Activated CD4-positive, alpha-beta T cell treated with anti-CD3 and anti-CD28 coated beads, Interleukin-2, amount 50 U/mL, for 24 hours (primary cell): ENCODE measurements at places on chromosomes 11 and 22.
A peak's percentile ranks its signal among the peaks of the same experiment; 100 is the strongest.

- no peak for DNase-seq
Measured at GRCh38 chr11:129731316-129731715, 84.3 kb upstream of the TMEM45B start.

- DNase-seq = no peak
Measured at GRCh38 chr11:46693597-46694012, 6.8 kb downstream of the ARHGAP1 start.

DNA sequence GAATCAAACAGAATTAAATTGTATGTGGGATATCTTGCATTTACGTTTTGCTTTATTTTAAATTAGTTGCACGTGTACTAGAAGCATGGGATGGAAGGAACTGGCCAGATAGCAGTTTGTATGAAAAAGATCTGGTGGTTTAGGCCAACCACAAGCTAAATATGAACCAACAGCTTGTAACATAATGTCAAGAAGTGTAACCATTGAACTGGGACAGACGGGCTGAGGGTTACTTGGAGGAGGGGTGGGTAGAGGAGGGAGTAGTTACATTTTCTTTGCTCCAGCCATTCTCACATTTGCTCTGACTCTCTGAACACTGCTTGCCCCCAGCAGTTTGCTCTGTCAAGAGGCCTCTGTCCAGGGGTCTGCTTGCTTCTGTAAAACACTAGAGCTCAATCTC lies 31.7 kb upstream of the CXCR5 start:
- no peak for DNase-seq

- no peak for DNase-seq
Measured at GRCh38 chr22:44859641-44860040, 107.3 kb downstream of the ARHGAP8 start.

- no peak for DNase-seq
Measured at GRCh38 chr22:28647216-28647615, 32.4 kb downstream of the TTC28 start.

DNA sequence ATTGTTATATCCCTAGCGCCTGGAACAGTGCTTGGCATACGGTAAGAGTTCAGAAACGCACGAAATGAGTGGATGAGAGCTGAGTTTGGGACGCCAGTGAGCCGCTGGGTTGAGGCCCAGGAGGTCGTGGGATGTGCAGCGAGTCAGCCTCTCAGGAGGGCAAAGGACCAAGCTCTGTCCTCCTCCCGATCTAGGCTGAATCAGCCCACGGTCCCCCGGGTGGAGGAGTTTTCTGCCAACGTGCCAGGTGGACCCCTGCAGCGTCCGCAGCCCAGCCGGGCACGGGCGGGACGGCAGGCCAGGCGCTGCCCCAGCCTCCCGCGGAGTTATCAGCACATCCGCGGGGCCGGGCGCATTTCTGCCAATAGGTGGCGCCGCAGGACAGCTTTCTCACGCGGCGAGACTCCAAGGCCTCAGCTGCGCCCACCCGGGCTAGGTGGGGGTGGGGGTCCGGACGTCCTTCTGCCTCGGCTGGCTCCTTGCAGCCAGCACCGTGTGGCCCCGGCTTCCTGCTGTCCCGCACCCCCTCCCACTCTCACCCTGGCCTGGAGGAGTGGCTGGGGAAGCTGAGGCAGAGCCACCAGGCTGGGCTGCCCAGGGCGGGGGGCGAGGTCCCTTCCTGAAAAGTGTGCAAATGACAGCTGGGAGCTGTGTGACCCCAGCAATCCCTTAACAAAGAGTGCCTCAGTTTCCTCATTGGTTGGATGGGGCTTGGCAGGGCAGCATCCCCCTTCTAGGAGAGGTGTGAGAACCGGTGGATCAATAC lies 2.2 kb upstream of the RPS19BP1 start:
- DNase-seq = peak; percentile 80

- no peak for DNase-seq
Measured at GRCh38 chr11:87076260-87076783, 38.6 kb downstream of the TMEM135 start.

DNA sequence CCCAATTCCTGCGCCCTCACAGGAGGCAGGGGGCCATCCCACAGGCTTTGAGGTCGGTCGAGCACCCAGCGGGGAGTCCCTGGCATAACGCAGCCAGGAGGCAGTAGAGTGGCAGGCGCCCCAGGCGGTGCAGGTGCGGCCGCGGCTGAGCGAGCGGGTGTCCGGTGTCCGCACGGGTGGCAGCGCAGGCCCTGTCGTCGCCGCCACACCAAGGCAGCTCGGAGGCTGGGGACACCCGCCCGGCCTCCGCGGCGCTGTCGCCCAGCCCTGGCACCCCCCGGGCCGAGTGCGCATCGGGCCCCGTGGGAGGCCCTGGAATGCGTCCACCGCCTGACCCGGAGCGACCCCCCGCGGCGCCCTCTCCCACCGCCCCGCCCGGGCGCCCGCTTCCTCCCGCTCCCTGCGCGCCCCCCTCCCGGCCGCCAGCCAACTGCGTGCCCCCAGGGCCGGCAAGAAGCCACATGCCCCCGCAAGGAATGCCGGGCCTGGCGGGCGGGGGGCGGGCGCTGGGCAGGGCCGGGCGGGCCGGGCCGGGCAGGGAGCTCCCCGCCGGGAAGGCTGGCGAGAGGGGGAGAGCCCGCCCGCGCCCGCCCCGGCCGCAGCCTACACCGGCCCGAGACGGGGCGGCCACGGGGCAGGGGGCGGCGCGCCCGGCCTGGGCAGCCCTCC lies 33.9 kb downstream of the PRDM11 start:
- no peak for DNase-seq

DNA sequence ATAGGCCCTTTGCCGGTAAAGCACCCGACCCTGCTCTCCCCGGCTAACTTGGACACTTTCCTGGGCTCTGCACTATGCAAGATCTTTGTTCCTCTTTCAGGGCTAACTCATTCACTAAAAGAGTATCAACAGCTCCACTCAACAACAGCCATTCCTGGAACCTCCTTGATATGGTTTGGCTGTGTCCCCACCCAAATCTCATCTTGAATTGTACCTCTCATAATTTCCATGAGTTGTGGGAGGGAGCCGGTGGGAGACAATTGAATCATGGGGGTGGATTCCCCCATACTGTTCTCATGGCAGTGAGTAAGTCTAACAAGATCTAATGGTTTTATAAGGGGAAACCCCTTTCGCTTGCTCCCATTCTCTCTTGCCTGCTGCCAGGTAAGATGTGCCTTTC lies 330.0 kb downstream of the TENM4 start:
- no peak for DNase-seq

- DNase-seq = no peak
Measured at GRCh38 chr11:70879601-70880285, 372.6 kb downstream of the SHANK2 start.

DNA sequence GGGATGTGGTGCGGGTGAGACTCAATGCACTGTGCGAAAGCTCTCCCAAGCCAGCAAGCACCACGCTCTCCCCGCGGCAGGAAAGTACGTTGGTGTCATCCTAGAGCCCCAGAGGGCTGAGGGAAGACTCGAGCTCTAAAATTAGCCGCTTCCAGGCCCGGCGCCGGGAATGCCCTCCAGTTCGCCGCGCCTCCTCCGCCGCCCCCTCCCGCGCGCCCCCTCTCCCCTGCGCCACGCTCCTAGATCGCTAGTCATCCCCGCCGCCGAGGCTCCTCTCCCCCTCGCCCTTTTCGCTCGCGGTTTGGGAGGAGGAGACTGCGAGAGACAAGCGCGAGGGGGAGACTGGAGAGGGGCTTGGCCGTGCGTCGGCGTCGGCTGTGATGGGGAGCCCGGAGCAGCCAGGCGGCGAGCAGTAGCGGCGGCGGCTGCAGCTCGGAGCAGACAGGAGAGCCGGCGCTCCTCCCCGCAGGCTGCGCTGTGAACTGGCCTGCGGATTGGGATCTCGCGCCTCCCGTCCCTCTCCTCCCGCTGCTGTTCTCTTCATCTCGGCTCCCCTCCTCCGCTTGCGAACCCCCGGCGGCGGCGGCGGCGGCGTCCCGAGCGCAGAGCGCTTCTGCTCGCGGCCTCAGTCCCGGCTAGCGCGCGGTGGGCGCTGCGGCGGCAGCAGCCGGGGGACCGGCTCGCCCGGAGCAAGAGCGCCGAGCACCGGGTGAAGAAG lies at the start of gene FAT3:
Gene FAT3, plus strand, starts transcription at position 412 of the 718 bp plus-strand sequence. CDS start 127,295 bp downstream, outside the sequence.
- DNase-seq = no peak

GRCh38 chr11:121881806-121882205 lies 234.2 kb downstream of the BLID start:
- no peak for DNase-seq

DNA sequence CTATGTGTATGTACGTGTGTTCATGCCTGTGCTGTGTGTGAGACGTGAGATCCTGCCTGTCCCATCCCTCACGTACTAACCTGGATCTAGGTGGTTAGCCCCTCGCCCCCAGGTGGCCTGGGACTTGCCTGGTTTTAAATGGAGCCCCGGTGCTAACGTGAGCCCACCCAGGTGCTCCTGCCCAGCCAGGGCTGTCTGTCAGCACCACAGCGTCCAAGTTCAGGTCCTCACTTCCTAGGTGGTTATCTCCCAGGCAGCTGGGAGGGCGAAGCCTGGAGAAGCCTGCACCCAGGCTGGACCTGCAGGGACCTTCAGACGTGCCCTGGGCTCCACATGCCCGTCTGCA lies 86.0 kb downstream of the KCNQ1 start:
- DNase-seq = no peak

DNA sequence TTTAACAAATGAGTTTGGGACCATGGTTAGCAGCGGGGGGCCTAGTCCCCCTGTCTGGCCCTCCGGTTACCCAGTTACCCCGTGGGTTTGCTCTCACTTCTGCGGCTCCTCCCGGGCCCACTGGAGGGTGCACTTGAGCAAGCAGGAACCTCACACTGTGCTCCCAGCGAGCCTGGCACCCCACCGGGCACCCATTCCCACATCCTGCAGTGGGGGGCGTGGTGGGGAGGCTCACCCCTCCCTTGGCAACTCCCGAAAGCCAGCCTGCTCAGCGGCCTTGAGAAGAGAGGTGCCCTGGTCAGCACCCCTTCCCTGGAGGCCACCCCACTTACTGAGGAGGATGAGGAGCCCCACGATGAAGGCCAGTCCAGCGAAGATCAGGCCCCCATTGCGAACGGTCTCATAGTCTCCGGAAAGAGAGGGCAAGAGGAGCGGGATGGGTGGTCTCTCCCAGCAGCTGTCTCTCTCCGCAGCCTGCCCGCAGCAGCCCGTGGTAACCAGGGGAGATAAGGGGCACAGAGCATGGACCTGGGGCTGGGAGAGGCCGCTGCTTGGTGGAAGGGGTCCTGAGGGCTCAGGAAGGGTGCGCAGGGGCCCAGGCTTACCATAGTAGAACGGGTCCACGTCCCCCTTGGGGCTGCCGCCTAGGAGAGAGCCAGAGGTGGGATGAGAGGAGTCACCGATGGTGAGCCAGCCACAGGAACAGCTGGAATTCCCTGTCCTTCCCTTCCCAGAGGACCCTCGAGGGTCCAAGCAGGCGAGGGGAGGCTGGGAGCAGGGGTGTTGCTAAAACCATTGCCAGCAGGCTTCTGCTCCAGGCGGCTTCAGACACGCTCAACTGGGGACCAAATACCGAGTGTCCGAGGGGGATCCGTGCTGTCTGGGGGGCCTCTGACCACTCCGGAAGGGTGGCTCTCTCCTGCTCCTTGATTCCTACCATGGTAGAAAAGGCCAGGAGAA lies 2.2 kb downstream of the FXYD2 start:
- no peak for DNase-seq

DNA sequence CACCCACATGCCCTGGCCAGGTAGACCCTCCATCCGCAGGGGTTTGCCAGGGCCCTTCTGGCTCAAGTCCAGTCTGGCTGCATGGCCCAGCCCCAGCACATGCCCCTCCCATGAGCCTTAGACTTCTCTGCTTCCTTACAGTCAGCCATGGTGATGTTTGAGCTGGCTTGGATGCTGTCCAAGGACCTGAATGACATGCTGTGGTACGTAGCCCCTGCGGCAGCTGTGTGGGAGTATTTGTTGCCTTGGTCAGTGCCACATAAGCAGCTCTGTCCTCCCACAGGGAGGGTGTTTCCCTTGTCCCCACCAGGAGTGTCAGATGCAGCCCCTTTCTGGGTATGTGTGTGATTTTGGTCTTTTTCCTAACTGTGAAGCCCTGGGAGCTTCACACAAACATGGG lies 17.5 kb downstream of the CDC45 start:
- DNase-seq = no peak

GRCh38 chr11:39664023-39664422 lies 1795.4 kb downstream of the LRRC4C start:
- no peak for DNase-seq

GRCh38 chr11:74257959-74258553 lies 53.4 kb downstream of the P4HA3 start:
- DNase-seq = no peak

GRCh38 chr11:33052231-33052630 lies 12.9 kb downstream of the TCP11L1 start:
- no peak for DNase-seq

DNA sequence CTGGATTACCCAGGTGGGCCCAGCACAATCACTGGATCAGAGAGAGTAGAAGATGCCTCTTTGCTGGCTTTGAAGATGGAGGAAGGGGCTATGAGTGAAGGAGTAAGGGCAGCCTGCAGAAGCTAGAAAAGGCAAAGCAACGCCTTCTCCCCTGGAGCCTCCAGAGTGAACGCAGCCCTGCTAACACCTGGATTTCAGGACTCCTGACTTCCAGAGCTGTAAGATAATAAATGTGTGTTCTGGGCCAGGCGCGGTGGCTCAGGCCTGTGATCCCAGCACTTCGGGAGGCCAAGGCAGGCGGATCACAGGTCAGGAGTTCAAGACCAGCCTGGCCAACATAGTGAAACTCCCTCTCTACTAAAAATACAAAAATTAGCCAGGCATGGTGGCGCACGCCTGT lies 102.4 kb downstream of the MORC2 start:
- no peak for DNase-seq

DNA sequence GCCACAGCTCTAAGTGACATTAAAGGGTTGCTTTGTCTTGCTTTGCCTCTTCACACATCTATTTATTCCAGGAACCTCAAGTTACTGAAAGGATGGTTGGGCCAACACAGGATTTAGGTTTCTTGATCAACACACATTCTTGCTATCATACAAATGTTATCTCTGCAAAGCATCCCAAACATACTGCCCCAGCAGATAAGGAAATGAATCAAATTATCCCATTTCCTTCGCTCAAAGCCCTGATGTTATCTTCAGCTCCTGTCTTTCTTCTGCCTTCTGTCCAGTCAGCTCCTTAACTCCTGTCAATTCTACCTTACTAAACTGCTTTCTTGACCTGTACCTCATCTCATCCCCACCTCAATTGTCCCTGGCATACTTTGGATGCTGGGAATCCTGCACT lies 355.9 kb upstream of the TENM4 start:
- DNase-seq = no peak

DNA sequence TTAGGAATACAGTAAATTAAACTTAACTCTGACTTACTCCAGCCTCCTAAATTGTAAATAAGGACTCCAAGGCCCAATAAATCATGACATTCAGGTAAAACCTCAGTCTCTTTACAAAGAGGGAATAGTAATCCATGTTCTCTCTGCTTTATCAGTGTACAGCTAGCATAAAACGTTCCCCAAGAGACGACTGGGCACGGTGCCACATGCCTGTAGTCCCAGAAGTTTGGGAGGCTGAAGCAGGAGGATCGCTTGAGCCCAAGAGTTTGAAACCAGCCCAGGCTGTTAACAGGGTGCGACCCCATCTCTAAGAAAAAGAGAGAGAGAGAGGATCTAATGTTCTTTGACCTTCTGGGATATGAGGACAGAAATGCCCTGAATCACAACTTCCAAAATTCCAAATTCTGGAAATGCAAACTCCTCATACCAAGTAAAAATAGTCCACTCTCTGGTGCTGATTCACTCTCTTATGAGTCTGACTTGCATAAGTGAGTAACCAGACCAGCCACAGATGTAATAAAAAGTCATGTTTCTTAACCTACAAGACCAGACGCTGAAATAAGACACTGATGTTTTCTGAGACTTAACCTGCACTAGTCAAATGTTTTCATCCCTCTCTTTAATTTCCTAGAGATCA lies 25.5 kb downstream of the NNMT start:
- DNase-seq = no peak

- no peak for DNase-seq
Measured at GRCh38 chr11:34075178-34075820, 23.8 kb downstream of the CAPRIN1 start.
